Subcutaneous preadipocyte (primary cell): ENCODE measurements at places on chromosomes 4 and X. TPM values are rescaled to one million over a fixed set of nuclear protein-coding genes. Genes with fewer than 3 reads are reported as not detected.

MAGEA11 gene
- total RNA-seq: not detected in 2 replicates

CXCL11 gene
- not detected in 2 replicates for total RNA-seq

CD38 gene
- total RNA-seq: under 0.01 TPM in 1 of 2 replicates, not detected in the other

NDP gene
- total RNA-seq: 2.2 and 2.7 TPM in 2 replicates

PNMA6F gene
- total RNA-seq: not detected in 2 replicates

TMEM192 gene
- total RNA-seq: 5.1 and 7.0 TPM in 2 replicates

PCDH10 gene
- total RNA-seq: not detected in 2 replicates

MAGEB1 gene
- total RNA-seq: not detected in 2 replicates

DDIT4L gene
- 6.3 and 12.9 TPM in 2 replicates for total RNA-seq

SHROOM2 gene
- total RNA-seq: under 0.01 TPM in 1 of 2 replicates, not detected in the other

CT47B1 gene
- total RNA-seq: not detected in 2 replicates

HCCS gene
- 11.8 and 14.1 TPM in 2 replicates for total RNA-seq

GNPDA2 gene
- total RNA-seq: 23.5 and 23.9 TPM in 2 replicates

FRG2 gene
- total RNA-seq: not detected in 2 replicates

FLNA gene
- 1,220 and 1,461 TPM in 2 replicates for total RNA-seq

TLR10 gene
- total RNA-seq: under 0.01 TPM in 1 of 2 replicates, not detected in the other

TEX13D gene
- total RNA-seq: not detected in 2 replicates
